K562 (cell line): ENCODE measurements at places on chromosomes 16 and 17.
A peak's percentile ranks its signal among the peaks of the same experiment; 100 is the strongest.

- peak within 1 kb of the TSS; percentile 74 for H3K27ac ChIP-seq
- peaks cover 20% of the 10 kb centered on the region for H3K4me1 ChIP-seq
- no peaks in the 10 kb centered on the region for H3K27me3 ChIP-seq
Measured at GRCh38 chr17:38674749-38675615, at the start of gene EPOP. EPOP (minus strand) TSS chr17:38674957; CDS start chr17:38674495, 462 bp downstream.

GRCh38 chr17:34580685-34581445 is 1.5 kb downstream of the TMEM132E start:
- H3K4me3 ChIP-seq, result no peak overlapping the region
- H3K4me1 ChIP-seq, result no peaks in the 10 kb centered on the region
- H3K27me3 ChIP-seq, result peaks cover 49% of the 10 kb centered on the region
- DNase-seq, result peak; percentile 56
- H3K27ac ChIP-seq, result no peak overlapping the region

DNA sequence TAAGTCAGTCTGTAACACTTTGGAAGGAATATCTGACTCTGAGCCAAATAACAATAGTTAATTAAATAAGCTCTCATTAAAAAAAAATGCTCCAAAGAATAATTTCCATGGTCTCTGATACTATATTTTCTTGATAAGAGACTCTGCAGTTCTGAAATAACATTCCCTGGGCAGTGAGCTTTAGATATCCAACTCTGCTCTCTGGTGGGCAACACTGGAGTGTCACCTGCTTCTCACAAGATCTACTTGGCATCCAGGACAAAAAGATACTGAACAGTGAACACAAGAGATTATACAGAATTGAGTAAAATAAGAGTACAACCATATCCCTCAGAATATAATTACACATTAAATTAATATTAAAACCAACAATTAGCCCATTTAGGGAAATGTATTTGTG is 13.7 kb downstream of the BLMH start:
- DNase-seq, result no peak
- H3K4me3 ChIP-seq, result no peak overlapping the region
- peaks cover 87% of the 10 kb centered on the region for H3K36me3 ChIP-seq
- no peaks in the 10 kb centered on the region for H3K27me3 ChIP-seq
- no peak overlapping the region for H3K27ac ChIP-seq

DNA sequence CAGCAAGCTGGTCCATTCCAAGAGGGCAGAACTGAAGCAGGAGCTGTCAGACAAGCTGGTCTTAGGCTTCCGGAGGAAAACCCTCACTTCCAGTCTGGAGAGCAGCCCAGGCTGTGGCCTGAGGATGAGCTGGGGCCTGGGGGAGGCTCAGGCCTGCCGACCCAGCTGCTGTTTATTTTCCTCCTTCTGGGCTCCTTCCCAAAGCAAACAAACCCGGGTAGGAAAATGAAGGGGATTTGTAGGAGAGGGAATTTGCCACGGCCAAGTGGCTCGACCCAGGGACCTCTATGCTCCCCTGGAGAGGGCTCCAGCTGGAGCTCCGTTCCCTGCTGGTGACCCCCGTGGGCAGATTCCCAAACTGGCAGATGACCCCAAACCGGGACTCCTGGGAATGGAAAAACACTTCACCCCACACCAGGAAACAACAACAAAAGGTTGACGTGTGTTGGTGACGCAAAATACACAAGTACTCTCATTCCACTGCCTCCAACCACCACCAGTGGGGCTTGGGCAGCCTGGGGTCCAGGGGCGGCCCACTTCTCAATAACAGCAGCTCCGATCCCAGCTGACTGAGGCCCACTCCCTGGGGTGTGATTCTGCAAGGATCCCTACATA is 8.8 kb downstream of the JUP start:
- peaks cover 47% of the 10 kb centered on the region; the same call in 2 of the 3 replicates for H3K36me3 ChIP-seq
- H3K27me3 ChIP-seq, result no peaks in the 10 kb centered on the region
- H3K4me1 ChIP-seq, result peaks cover 36% of the 10 kb centered on the region
- no peak for DNase-seq

DNA sequence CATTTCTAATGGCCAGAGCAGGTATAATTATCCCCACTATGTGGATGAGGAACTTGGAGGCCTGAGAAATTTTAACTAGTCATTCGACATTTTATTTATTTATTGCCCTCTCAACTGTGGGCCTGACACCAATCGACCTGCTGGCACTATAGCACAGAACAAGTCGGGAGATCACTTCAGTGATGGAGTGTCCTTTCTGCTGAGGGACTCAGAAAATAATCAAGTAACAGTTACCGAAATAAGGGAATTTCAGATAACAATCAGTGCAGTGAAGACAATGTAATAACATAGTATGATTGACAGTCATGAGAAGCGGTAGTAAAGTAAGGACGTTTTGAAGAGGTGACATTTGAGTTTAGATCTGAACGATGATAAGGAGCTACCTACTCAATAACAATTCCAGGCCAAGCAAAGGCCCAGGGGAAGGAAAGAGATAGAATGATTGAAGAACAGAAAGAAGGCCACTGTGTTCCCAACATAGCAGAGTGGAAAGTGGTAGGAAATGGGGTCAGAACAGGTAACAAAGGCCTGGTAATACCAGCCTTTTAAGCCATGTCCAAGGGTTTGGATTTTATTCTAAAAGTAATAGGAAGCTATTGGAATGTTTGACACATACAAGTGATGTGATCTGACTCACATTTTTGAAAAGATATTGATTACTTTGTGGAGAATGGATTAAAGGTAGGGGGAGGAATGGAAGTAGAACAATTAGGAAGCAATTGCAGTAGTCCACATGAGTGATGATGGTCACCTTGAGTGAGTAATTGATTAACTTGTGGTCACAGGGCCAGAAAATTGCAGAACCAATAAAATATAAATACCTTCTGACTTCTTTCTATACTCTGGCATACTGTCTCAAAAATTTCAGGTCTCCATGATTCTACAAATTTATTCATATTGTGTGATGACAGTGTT is 1.4 kb downstream of the STXBP4 start:
- H3K27ac ChIP-seq, result peak overlapping the region; percentile 79
- peaks cover 6% of the 10 kb centered on the region for H3K36me3 ChIP-seq
- no peaks in the 10 kb centered on the region; the same call in none of the 2 replicates for H3K4me1 ChIP-seq
- H3K27me3 ChIP-seq, result no peaks in the 10 kb centered on the region
- no peak for DNase-seq

GRCh38 chr17:58336456-58337209 is 8.0 kb upstream of the TSPOAP1 start:
- H3K4me3 ChIP-seq, result peak overlapping the region; percentile 91; the same call in 1 of the 2 replicates
- H3K27ac ChIP-seq, result peak overlapping the region; percentile 99
- no peaks in the 10 kb centered on the region for H3K27me3 ChIP-seq
- H3K4me1 ChIP-seq, result peaks cover 75% of the 10 kb centered on the region

GRCh38 chr16:29765167-29766032 is 12.7 kb upstream of the ZG16 start:
- H3K4me3 ChIP-seq, result no peak overlapping the region
- H3K27me3 ChIP-seq, result no peaks in the 10 kb centered on the region
- H3K4me1 ChIP-seq, result peaks cover 6% of the 10 kb centered on the region
- no peaks in the 10 kb centered on the region for H3K36me3 ChIP-seq
- DNase-seq, result no peak
- no peak overlapping the region for H3K27ac ChIP-seq

- H3K4me3 ChIP-seq, result peak overlapping the region; percentile 34
- peak overlapping the region; percentile 62; the same call in 1 of the 3 replicates for H3K27ac ChIP-seq
- H3K36me3 ChIP-seq, result no peaks in the 10 kb centered on the region
- no peak for DNase-seq
- H3K27me3 ChIP-seq, result no peaks in the 10 kb centered on the region
Measured at GRCh38 chr17:68954146-68954896, 871 bp downstream of the ABCA8 start.

GRCh38 chr16:78903843-78904242 is 696.7 kb downstream of the MAF start:
- no peaks in the 10 kb centered on the region for H3K36me3 ChIP-seq
- no peak for DNase-seq
- no peak overlapping the region for H3K4me3 ChIP-seq

GRCh38 chr16:3089717-3090592 is 9.1 kb downstream of the ZSCAN10 start:
- no peak overlapping the region for H3K4me3 ChIP-seq
- no peak for DNase-seq
- peaks cover 19% of the 10 kb centered on the region for H3K4me1 ChIP-seq
- peaks cover 26% of the 10 kb centered on the region for H3K27me3 ChIP-seq

DNA sequence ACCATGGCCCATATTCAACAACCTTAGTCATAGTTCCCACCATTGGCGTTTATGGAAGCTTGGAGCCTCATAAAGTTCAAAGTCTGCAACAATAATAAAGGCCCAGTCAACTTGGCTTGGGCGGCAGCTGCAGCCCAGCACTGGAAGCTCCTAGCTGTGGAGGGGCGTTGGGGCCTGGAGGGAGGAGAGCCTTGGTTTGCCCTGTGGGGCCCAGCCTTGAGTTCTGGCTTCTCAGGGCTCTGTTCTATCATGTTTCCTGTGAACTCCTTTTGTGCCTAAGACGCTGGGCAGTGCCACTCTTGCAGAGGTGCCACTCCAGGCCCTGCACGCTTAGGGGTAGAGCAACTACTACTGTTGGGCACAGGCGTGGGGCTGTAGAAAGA is 927 bp upstream of the ENGASE start:
- DNase-seq, result no peak
- peaks cover 14% of the 10 kb centered on the region for H3K4me1 ChIP-seq
- peaks cover 13% of the 10 kb centered on the region; the same call in 2 of the 3 replicates for H3K27me3 ChIP-seq
- H3K27ac ChIP-seq, result no peak overlapping the region
- H3K4me3 ChIP-seq, result no peak overlapping the region

GRCh38 chr17:66474258-66474657 is 171.8 kb downstream of the PRKCA start:
- H3K4me3 ChIP-seq, result no peak overlapping the region
- H3K27ac ChIP-seq, result no peak overlapping the region
- no peaks in the 10 kb centered on the region for H3K36me3 ChIP-seq
- DNase-seq, result no peak
- peaks cover 8% of the 10 kb centered on the region; the same call in 2 of the 3 replicates for H3K4me1 ChIP-seq
- no peaks in the 10 kb centered on the region for H3K27me3 ChIP-seq

GRCh38 chr17:18381953-18382245 is 4.3 kb downstream of the EVPLL start:
- no peak overlapping the region for H3K27ac ChIP-seq
- no peaks in the 10 kb centered on the region for H3K36me3 ChIP-seq
- no peaks in the 10 kb centered on the region for H3K4me1 ChIP-seq
- H3K27me3 ChIP-seq, result peaks cover 21% of the 10 kb centered on the region

GRCh38 chr16:74035816-74036215 is 260.8 kb upstream of the PSMD7 start:
- peak; percentile 38 for DNase-seq
- H3K36me3 ChIP-seq, result no peaks in the 10 kb centered on the region
- H3K27ac ChIP-seq, result no peak overlapping the region
- no peaks in the 10 kb centered on the region for H3K27me3 ChIP-seq
- H3K4me3 ChIP-seq, result no peak overlapping the region

- no peak overlapping the region for H3K4me3 ChIP-seq
- H3K36me3 ChIP-seq, result no peaks in the 10 kb centered on the region
- peaks cover 13% of the 10 kb centered on the region for H3K27me3 ChIP-seq
Measured at GRCh38 chr17:28500712-28501379, 5.3 kb upstream of the FOXN1 start.
